ENCODE measurements at places on chromosomes 12 and 14.

- DNase-seq, result no peak
Measured at GRCh38 chr12:46358791-46359666, 13.5 kb downstream of the SLC38A2 start.

DNA sequence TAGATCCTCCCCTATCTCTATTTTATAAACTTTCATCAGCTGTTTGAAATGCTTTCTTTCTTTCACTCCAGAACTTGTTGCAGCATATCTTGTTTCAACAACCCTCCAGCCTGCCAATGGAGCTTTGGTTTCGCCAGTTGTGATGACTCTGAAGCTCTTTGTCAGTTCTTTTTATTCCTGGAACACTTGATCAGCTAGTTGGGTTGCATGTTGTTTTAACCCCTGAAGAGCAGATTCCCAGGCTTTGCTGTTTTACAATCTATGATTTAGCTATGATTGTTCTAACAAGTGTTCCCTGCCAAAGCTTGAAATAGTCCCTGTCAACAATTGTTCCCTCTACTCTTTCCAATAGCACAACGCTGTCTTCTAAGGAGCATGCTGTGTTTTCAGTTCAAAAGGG is 50.6 kb upstream of the FUT8 start:
- DNase-seq, result no peak

- no peak for DNase-seq
Measured at GRCh38 chr14:83253870-83254269, 1720.2 kb upstream of the SEL1L start.

DNA sequence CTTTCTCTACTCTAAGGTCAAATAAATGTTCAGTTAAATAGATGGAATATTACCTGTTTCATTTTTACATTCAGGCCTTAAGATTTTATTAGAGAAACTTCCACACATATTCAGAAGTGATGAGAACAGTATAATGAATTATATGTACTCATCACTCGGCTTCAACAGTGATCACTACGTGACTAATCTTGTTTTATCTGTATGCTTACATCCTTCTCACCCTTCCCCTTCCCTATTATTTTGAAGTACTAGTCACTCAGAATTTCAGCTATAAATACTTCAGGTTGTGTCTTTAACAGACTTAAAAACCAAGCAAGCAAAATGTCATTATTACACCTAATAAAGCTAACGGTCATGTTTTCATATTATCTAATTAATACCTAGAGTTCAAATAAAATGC is 34.9 kb downstream of the ETV6 start:
- no peak for DNase-seq

- DNase-seq, result no peak
Measured at GRCh38 chr14:101073598-101073965, 170.1 kb upstream of the RTL1 start.

- no peak for DNase-seq
Measured at GRCh38 chr12:23484238-23484637, 465.2 kb downstream of the SOX5 start.

DNA sequence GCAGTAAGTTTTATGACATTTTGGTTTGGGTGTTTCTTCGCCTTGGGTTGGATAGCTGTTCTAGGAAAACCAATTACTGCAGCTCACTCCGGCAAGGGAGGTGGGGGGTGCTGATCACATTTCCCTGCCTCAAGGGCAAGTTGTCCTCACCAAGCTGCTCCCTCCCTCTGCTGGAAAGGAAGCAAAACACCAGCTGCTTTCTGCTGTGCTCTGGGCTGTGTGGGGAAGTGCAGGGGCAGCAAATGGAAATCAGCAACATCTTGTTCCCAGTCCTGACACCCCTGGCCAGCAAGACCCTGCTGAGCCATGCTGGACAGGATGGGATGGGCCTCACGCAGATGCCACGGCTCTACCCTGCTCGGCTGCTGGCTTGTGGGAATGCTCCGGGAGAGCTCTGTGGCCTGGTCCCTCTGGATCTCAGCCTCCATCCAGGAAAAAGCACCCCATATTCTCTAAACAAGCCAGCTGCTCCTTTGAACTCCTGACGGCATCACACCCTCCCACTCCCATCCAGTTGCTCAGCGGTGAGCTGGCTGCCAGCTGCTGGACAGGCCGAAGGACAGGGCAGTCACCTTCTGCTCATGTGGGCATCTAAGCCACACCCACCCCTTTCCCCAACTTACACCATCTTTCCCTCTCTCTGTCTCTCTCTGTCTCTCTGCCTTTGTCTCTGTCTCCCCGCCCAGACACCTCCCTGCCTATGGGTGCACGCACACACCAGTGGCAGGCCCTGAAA is 52.4 kb upstream of the EIF5 start:
- DNase-seq, result no peak

DNA sequence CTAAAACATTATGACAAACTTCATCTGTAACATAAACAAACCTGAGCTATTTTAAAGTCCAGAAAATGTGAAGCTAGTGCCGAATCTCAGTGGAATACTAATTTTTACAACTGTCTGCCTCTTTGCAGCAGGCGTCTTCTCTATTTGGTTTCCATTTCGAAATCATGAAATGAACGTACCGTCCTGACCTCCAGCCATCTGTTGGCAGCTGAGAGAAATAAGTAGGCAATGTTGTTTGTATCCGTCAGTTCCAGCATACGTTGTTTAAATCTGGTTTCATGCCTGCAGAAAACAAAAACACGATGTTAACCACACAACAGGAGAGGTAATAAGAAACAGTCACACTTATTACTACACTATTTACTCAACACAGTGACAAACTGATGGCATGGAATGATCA is 54.3 kb upstream of the KCNJ8 start:
- DNase-seq, result no peak

DNA sequence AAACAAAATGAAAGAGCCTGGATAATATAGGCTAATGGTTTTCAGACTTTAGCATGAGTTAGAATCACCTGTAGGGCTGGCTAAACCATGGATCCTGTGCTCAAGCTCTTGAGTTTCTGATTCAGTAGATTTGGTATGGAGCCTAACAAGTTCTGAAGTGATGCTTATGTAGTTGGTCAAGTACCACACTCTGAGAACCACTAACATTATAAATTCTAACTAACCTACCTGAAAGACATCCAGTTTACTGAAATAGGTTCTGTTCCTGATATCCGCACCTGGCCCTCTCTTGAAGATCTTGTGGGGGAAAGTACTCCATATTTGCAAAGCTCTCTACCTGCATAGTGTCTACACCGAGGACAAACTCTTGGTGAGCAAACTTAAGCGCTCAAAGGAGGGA is 59.4 kb upstream of the VSX2 start:
- no peak for DNase-seq
